ENCODE measurements at places on chromosomes 4 and X. TPM values are rescaled to one million over a fixed set of nuclear protein-coding genes. Genes with fewer than 3 reads are reported as not detected.

DNA sequence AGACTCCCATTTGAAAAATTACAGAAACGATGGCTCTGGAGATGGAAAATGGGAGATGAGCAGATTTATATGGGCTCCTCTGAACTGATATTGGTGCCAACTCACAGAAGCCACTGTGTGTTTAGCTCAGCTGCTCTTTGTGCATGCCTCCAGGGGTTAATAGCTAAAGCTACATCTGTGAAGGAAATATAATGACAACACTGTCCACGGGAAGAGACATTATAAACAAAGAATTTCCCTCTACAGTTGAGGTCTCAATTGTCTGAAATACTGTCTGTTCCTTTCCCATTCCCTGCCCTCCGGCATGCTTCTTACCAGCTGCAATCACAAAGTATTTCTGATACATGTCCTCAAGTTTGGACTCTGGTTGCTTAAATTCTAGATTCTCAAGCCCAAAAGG, 40.4 kb downstream of the PPA2 start:
- no peak for DNase-seq

GRCh38 chr4:182062458-182062857, 180.7 kb upstream of the TENM3 start:
- DNase-seq, result no peak

CLTRN gene
- 0.59 TPM for total RNA-seq

FLNA gene
- 398 TPM for total RNA-seq

SPIN4 gene
- 3.7 TPM for total RNA-seq

Measured in activated naive CD4-positive, alpha-beta T cell treated with anti-CD3 and anti-CD28 coated beads for 36 hours (primary cell).